ENCODE measurements at places on chromosomes 16 and 17.

DNA sequence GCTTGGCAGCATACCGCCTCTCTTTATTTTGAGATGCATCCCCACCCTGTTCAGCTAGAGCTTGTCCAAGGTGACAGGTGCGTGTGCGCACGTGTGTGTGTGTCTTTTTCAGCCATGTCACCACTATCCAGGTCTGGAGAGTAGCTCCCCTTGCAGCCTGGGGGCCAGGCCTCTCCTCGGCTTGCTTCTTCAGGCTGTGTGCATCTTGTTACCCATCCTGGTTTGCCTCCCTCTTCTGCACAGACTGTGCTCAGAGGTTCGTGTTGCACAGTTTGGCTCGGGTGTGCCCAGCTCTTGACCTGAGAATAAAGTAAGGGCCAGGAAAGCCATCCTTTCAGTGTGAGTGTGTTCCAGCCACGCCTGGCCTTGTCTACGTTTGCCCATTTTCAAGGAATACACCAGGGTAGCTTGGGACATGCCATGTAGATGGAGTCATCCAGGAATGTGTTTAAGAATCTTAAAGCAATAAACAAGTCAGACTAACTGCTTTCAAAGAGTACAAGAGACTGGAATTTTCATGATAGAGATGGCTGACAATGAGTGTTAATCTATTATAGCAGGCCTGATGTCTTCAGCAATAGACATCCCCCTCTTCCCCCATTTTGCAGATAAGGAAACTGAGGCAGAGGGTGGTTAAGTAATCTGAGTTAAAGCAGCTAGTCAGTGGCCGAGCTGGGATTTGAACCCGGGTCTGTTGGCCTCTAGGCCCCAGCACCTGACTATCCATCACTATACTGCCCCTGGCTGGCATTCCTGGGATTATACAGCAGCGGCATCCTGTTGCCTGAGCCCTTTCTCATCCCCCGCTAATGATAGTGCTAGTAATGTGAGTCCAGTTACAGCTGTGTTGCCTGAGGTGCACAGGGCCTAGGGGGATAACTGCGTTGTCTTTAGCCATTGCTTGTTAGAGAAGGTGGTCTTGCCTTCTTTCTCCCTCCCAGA is 77.9 kb downstream of the KSR1 start:
- DNase-seq = no peak

DNA sequence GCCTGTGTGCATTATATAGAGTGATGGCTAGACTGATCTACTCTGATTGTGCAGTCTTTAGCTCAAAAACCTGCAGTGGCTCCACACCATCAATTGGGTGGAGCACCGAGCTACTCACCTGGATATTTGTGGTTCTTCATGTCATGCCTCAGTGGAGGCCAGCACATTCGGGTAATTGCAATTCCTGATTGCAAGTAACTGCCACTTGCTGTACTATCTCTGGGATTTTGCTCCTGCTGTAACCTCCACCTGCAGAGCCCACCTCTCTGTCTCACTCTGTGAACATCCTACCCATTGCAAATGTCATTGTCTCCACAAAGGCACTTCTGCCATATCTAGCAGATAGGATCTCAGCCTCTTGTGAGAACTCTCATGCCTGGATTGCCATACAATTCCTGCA is 1.7 kb upstream of the CCL1 start:
- DNase-seq = no peak

DNA sequence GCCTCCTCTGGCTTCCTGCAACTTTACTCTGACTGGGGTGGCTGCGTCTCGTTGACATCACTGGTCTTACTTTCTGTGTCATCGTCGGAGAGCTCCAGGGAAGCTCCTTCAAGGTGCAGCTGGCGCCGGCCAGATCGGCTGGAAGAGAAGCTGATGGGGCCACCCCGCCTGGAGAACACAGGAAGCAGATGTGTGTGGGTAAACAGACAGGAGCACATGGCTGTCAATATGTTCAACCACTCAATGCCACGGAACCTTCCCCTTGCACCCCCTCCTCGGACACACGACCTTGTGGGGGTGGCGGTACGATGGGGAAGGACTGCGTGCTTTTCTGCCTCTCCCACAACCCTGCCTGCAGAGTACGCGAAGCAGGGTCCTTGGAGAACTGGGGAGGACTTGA is 40.1 kb downstream of the NDEL1 start:
- no peak for DNase-seq

DNA sequence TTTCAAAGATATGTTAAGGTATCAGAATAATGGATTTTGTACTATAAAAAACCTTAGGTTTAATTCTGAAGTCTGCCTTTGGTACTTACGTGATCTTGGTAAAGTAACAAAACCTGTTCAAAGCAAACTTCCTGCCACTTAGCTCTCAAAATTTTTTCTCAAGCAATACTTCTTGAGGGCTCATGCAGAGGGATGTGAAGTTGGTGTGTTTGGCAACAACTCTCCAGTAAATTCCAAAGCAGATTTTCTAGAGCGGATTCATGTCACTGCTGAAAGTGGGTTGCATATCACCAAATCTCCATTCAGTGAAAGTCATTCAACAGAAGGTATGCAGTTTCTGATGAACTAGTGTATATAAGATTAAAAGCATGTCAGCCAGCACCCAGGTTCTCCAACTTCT is 856.7 kb downstream of the CDH8 start:
- DNase-seq = no peak

DNA sequence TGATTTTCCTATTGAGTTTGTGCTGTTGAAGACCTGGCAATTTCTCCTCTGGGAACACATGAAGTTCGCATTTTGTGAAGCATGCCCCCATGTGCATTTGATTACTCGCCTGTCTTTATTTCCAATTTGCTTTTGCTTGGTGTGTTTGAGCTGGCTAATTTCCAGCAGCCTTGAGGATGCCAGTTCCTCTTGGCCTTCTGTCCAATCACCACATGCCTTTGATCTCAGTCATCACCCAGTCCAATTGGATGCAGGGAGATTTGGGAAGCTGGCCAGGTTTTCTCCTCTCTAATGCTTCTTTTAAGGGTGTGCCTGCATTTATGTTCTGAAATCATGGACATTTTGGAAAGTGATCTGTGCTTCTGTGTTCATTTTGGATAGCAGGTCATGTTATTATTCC is 3.8 kb upstream of the TMEM100 start:
- no peak for DNase-seq

DNA sequence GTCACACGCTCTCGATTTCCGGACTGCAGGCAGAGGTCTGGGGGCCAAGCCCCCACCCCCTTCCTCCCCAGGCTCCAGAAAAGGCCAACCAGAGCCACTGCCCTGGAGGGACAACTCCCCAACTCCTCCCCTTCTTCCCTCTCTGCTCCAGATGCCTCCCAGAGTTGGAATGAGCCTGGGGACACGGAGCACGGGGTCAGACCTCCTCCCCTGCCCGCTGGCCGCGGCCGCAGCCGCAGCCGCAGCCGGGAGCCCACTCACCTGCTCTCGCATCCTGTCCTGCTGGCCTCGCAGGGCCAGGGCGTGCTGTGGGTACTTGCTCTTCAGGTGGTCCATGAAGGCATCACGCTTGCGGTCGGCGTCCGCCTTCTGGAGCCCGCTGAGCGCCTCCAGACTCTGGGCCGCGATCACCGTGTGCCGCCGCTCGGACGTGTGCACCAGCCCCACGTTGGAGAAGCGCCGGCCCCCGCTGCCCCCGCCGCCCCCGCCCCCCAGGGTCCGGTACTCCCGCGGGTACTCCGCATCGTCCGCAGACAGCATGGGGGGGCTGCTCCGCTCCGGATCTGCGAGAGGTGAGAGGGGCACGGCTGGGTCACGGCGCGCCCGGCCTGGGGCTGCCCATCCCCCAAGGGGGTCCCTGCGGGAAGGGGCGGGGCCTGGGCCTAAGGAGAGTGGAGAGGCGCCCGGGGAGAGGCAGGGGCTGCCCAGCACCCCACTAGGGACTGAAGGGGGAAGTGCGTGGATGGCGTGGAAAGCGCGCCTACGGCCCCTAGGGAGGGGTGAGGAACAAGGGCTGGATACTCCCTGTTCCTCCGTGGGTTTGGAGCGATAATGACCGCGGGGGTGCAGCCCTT is 27.3 kb downstream of the SRCIN1 start:
- no peak for DNase-seq

DNA sequence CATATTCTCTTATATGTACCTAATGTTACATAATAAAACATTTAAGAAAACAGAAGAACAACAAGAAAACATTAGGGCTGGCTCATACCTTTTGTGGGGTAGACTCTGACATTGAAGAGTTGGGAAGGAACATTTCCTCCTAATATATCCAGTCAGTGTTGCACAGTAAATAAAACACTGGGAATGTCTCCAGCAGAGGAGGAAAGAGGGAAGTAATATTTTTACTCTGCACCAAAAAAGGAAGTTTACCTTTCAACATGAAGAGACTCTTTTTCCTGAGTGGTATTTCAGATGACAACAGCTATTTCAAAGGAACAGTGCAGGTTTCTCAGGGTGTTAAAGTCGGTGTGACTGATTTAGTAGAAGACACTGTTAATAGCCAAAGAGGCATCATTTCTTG is 31.9 kb downstream of the EPN2 start:
- no peak for DNase-seq
